ENCODE measurements at places on chromosomes 7 and 10.

GRCh38 chr10:125823663-125824251 is 411 bp downstream of the BCCIP start:
- peak; percentile 5 for DNase-seq

GRCh38 chr10:52465202-52465601 is 151.1 kb downstream of the DKK1 start:
- DNase-seq, result no peak

GRCh38 chr7:130721486-130722277 is 12.3 kb downstream of the KLF14 start:
- peak; percentile 79 for DNase-seq

DNA sequence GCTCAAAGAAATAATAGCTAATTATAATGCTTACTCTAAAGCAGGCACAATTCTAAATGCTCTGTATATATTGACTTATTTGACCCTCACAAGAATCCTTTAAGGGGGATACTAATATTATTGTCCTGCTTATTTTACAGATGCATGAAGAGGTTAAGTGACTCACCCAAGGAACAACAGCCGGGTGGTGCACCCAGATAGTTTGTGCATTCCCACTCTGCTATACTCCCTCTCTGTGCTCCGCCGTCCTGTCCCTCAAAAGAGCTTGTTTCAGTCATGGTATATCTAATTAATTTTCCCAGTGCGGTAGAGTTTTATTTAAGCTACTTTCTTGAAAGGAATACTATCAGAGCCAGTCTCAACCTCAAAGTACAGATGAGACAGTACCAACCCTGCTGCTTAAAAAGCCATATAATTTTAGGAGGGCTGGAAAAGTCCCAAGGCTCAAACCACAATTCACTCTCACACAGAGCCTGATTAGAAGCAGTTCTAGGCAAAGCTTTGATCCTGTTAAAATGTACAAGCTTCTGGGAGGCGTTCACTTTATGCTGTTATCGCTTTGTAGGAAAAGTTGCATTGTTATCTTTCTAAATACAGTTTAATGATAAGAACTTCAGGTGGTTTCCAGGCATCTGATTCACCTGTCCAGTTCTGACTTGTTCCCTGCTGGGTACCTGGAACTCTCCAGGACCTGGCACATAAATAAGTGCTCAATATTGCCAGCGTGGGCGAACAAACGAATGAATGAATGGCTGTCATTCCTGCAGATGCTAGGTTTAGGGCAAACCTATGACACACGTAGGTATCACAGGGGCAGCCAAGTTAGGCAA is 261.5 kb upstream of the KLF14 start:
- peak; percentile 62 for DNase-seq

GRCh38 chr7:28161331-28161730 is 19.3 kb downstream of the JAZF1 start:
- DNase-seq, result no peak

GRCh38 chr7:141348728-141349127 is 202.5 kb upstream of the AGK start:
- DNase-seq, result no peak

- no peak for DNase-seq
These were observed 24.6 kb upstream of the MPP7 start for GRCh38 chr10:28327491-28327880.

DNA sequence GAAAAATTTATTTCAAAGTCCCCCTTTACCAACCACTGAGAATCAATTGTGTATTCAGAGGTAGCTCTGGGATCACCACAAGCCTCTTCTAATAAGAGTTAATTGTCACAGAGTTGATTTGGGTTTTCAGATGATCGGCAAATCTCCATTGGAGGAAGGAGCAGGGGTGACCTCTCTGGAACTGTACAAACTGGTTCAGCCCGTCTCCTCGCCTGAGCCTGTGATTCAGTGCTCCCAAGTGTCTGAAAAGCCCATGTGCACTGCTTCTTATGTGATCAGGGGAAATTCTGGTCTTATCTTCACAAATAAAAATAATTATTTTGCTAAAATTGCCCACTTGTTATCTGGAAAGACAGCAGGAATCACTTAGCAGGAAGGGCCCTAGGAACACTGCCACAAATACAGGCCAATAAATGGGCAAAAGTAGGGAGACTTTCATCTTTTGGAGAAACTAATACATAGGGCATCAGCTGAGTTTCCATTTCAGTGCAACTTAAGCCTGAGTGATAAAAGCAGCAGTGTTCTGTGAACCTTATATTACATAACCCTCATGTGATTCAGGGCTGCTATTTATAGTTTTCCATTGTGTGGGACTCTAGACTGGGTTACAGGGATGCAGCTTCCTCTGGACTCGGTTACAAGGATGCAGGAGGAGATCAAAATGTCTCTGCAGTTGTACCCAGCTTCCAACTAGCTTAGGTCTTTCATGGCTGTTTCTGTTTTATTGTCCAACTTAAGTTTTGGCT is 32.3 kb downstream of the CDK1 start:
- no peak for DNase-seq

GRCh38 chr7:132646052-132646451 is 69.8 kb upstream of the PLXNA4 start:
- DNase-seq, result peak; percentile 22

DNA sequence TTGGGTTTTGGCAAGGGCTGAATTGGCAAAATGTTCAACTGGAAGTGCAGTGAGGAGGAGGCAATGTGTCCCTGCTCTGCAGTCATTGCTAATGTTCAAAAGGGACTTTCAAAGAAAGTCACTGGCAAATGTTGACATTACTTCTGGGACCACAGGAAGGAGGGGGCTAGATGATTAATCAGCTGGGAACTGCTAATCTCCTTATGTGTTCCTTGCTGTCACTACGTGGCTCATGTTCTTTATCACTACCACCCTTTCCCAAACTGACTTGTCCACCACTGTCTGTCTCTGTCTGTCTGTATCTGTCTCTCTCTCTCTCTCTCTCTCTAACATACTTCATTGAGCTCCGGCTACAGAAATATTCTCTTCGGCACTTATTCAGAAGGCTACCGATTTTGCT is 86.9 kb upstream of the MTPN start:
- DNase-seq, result no peak

GRCh38 chr7:123090456-123090855 is 95.0 kb upstream of the TAS2R16 start:
- no peak for DNase-seq

DNA sequence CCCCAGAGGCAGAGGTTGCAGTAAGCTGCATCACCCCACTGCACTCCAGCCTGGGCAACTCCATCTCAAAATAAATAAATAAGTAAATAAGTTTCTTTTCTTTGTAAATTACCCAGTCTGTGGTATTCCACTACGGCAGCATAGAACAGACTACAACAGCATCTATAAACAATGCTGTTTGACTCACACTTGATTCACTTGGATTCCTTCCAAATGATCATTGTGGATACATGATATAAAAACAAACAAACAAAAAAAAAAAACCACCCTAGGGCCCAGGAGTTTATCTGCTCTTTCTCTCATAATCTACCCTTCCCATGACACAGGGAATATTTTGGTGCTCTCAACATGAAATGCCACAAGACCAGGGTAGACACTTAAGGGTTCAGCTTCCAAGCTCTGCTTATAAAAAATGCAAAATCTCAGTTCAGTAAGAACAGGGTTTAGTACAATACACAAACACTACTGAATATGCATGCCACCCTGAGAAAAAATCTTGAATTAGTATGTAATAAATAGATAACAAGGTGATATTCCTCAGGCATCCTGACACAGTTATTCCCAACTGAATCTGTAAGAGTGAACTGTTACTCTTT is 200.9 kb downstream of the FAM107B start:
- peak; percentile 6 for DNase-seq

GRCh38 chr10:52082307-52082706 is 231.8 kb upstream of the DKK1 start:
- no peak for DNase-seq

DNA sequence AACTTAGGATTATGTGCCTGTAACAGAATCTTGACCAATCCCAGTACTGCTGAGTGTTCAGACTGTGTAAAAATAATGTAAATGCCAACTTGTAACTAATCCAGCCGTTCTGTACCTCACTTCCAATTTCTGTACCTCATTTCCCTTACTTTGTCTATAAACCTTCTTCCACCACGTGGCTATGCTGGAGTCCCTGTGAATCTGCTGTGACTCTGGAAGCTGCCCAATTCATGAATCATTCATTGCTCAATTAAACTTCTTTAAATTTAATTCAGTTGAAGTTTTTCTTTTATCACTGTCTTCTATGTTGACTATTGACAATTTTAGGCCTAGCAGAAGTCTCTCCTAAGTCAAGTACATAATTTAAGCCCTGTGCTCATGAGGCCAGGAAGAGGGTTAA is 215.3 kb upstream of the RHOBTB1 start:
- DNase-seq, result no peak

DNA sequence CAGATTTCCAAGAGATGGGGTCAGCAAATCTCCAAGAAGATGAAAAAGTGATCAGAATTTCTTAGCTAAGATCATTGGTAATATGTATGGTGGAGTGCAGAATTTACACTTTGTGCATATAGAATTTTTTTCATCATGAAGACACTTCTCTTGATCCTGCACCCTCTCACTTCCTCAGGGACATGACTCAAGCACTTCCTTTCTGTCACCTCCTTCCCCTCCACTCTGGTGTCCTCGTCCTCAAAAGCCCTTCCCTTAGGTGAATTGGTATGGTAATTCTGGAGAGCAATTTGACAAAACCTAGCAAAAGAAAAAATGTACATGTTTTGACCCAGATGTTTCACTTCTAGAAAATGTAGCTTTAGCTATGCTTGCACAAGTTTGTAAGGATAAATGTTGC is 18.1 kb downstream of the CALN1 start:
- DNase-seq, result no peak

- DNase-seq, result peak; percentile 21
These were observed 68.2 kb upstream of the AGK start for GRCh38 chr7:141483044-141483443.

DNA sequence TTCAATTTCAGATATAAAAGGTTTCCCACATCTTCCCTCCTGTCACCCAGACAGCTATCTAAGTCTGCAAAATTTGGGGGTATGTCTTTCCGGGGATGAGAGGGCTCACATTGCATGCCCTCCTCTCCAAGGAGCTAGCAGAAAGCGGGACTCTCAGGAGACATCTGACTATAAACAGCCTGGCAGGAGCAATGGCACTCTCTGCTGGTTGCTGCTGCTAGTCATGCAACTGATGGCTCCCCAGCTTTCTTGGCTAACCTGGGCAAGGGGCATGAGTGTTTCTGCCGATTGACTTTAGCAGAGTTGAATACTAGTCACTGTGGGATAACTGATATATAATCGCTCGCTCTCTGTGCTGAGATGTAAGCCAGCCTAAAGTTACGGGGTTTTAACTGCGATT is 12.0 kb downstream of the TBX20 start:
- DNase-seq, result no peak

DNA sequence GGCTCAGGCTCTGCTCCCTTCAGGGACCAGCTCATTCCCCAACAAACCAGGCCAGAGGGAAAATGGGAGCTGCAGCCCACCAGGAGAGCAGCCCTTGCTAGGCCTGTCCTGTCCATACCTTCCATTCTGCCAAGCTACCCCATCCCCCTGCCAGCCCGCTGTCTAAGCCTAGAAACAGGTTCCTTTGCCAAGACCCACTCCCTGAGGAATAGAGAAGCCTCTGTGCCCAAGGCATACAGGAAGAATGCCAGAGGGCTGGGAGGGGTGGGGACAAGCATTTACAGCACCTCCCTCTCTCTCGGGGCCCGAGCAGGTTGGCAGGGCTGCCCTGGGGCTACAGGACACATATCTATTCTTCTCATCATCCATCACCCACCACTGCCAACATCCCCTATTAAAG is 178.3 kb downstream of the GRID1 start:
- DNase-seq, result no peak

DNA sequence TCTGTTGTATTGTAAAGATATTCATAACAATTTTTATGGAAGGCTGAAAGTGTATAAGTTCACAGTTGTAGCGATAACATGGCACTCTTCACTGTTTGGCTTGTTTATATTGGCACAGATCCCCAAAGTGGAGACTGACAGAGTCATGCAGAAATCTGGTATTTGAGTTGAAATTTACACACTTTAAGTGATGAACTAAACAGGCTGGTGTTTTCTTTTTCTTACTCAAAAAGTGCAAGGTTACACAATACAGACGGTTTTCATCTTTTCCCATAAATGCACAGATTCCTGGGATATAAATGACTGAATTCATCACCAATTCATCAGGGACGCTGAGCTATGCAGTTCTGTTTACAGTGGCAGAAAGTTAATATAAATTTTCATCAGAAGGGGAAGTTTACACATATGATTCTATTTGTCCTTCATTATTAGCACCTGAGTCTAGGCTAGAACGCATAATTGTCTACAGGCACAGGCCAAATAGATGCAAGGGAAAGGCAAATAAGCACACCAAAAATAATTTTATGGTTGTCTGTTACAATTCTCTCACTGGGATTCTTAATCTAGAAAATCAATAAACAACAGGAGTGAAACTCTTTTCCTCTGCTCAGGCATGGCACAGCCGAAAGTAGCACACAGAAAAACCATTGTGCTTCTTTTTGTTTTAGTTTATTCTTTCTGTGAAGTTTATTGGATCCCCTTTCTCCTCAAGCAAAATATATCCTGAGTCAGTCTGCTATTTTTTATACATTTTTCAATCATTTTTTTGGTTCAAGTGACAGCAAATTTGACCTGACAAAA is 88.0 kb downstream of the FOXP2 start:
- DNase-seq, result no peak

DNA sequence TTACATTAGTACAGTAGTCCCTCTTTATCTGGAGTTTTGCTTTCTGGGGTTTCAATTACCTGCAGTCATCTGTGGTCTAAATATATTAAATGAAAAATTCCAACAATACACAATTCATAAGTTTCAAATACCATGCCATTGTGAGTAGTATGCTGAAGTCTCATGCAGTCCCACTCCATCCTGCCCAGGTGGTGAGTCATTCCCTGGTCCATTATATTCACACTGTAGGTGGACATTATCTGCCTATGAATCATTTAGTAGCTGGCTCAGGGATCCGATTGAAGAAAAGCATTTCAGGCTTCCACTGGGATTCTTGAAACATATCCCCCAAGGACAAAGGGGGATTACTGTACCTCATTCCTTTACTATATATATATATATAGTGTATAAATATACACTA is 298.2 kb upstream of the GALNT17 start:
- peak; percentile 65 for DNase-seq

DNA sequence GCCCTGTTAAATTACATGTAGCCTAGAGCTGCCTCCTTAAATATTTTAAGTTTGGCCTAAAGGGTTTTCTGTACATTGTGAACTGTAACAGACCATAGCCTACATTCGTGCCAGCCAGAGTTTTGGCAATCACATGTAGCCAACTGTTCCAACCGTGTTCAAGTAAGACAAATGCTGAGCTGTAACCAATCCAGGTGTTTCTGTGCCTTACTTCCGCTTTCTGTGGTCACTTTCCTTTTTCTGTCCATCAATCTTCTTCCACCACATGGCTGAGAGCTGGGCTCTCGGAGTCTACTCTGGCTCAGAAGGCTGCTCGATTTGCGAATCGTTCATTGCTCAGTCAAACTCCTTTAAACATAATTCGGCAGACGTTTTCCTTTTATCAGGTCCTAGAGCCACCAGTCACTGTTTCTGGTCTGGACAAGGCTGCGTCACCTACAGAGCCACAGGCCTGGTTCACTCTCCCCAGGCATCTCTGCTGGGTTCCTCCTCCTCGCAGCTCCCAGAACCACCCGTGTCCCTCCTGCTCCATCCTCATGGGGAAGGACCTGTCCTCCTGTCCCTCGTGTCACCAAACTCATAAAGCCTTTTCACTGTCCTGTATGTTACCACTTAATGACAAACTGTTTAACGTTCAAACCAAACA is 158.0 kb upstream of the RHEB start:
- no peak for DNase-seq

- DNase-seq, result peak; percentile 79
These were observed 211.6 kb upstream of the SP8 start for GRCh38 chr7:20998309-20998708.

Data from SW480 (cell line).